ENCODE measurements at places on chromosomes 3 and 15. TPM values are rescaled to one million over a fixed set of nuclear protein-coding genes. Genes with fewer than 3 reads are reported as not detected.

Gene PEX5L
- polyA plus RNA-seq = not detected

Gene TGM5
- polyA plus RNA-seq = not detected

Gene GPR160
- 0.35 TPM for polyA plus RNA-seq

- H3K4me3 ChIP-seq = no peak overlapping the region
- DNase-seq = no peak
- no peaks in the 10 kb centered on the region for H3K27me3 ChIP-seq
- no peak overlapping the region for H3K27ac ChIP-seq
- no peaks in the 10 kb centered on the region for H3K36me3 ChIP-seq
- no peaks in the 10 kb centered on the region for H3K4me1 ChIP-seq
Observed at GRCh38 chr3:96209699-96210098, 604.7 kb upstream of the EPHA6 start.

- H3K27me3 ChIP-seq = no peaks in the 10 kb centered on the region
- no peaks in the 10 kb centered on the region for H3K36me3 ChIP-seq
- DNase-seq = no peak
- H3K27ac ChIP-seq = no peak overlapping the region
Observed at GRCh38 chr3:62817678-62818077, 57.5 kb downstream of the CADPS start.

DNA sequence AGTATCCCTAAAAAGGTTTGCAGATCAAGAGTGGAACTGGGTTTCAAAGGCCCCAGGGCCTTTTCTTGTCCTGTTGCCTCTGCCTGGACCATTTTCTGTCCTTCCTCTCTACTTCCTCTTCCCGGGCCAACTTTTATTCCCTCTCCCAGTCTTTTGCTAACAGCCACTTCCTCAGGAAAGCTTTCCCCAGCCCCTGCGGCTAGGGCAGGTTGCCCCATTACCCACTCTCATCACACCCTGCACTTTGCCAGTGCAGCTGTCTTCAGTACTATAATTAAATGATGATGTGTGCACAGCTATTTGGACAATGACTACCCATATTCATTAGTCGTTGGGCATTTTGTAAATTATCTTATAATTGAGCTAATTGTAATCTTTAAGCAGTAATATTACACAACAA, 150.5 kb upstream of the THBS1 start:
- no peaks in the 10 kb centered on the region for H3K27me3 ChIP-seq
- no peaks in the 10 kb centered on the region for H3K36me3 ChIP-seq
- peaks cover 57% of the 10 kb centered on the region for H3K4me1 ChIP-seq
- no peak overlapping the region for H3K4me3 ChIP-seq

GRCh38 chr3:159892171-159892795, 96.4 kb upstream of the IL12A start:
- no peak overlapping the region for H3K27ac ChIP-seq
- no peak overlapping the region for H3K4me3 ChIP-seq
- peaks cover 11% of the 10 kb centered on the region for H3K36me3 ChIP-seq
- DNase-seq = no peak

DNA sequence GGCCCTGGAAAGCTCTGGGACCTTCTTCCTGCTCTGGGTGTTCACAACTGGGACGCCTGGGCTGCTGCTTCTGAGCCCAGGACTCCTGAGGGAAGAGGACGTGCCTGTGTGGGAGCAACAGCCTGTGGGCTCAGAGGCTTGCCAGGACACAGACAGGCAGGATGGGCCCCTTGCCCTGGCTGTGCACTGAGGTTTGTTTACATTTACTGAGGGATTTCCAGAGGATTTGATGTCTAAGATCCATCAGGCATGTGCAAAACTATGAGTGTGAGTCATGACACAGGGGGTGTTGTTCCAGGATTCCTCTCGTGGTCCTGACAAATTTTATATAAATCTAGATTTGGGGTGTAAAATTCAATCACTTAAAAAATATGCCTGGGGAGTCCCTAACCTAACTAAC, 10.6 kb downstream of the CCR9 start:
- DNase-seq = no peak
- H3K4me1 ChIP-seq = no peaks in the 10 kb centered on the region
- no peak overlapping the region for H3K4me3 ChIP-seq
- peaks cover 6% of the 10 kb centered on the region for H3K27me3 ChIP-seq

DNA sequence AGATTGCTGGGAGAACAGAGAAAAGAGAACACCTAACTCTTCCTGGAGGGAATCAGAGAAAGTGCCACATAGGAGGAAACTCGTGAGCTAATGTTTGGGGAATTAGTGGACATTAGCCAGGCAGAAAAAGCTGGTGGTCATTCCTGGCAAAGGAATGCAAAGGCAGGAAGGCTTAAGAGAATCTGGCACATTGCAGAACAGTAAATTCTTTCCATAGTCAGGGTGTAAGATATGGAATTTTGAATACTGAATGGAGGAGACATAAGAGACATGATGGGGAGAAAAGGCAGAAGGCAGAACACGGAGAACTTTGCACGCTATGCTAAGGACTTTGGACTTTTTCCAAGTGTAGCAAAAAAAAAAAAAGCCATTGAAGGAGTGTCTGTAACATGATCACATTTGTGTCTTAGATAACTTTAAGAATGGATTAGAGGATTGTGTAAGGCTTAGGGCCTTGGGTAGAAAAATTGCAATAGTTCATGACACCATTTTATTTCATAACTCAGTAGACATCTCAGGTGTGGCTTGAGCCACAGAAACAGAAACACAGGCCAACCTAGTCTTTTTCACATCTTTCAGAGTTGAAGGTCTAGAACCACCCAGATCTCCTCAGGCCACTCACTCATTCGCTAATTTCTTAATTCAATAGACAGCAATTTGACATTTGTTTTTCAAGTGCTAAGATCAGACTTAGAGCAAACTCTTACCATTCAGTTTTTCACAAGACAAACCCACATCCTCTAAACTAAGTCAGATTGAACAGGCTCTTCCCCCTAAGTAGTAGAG, 31.2 kb upstream of the CCDC80 start:
- H3K27me3 ChIP-seq = no peaks in the 10 kb centered on the region
- DNase-seq = peak; percentile 64
- H3K4me3 ChIP-seq = no peak overlapping the region

Gene EXD1
- not detected for polyA plus RNA-seq

DNA sequence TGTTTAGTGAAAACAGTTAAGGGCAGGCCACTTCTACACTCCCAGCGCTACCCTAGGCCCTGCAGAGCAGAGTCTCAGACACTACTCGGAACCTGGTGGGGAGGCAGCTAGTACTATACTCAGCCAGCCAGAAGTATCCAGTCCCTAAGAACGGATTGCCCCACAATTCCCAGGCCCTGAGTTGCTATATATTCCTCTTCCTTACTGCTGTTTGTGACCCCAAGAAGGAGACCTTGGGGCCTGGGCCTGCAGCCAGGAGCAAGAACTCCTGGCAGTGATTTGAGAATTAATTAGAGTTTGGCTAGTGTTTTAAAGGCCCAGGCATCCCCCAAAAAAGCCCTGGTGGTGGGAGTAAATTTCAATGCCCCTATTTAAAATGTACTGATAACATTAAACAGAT, 87.7 kb downstream of the RBPMS2 start:
- no peaks in the 10 kb centered on the region for H3K4me1 ChIP-seq
- H3K27me3 ChIP-seq = no peaks in the 10 kb centered on the region
- H3K4me3 ChIP-seq = no peak overlapping the region

DNA sequence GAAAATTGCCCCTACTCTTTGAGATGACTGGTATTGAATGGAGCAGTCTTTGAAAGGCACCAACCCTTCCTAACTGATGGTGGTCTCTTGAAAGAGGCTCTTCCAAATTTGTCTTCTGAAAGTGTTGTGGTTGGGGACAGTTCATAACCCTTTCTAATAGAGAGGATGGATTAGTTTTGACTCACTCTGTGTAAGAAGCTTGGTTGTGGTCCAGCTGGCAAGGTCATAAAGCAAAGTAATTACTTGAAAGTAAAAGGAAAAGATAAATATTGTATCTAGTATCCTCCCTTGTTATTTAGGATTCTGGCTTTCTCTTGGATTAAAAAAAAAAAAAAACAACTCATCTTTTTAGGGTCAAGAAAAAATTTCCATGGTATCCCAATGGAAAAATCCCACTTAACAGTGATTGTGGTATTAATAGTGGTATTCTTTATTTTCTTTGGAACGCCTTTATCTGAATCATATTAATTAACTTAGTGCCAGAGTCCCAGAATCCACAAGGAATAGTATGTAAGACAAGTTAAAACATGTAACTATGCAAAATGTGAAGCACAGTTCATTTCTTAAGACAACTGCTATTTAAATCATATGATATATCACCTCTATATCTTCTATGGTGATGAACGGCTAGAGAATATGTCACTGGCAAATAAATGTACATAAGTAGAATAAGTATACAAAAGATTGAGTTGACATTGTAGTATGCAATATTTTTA, 469.3 kb upstream of the CDIN1 start:
- no peaks in the 10 kb centered on the region for H3K27me3 ChIP-seq
- H3K27ac ChIP-seq = no peak overlapping the region
- no peak overlapping the region for H3K4me3 ChIP-seq

Gene TMC3
- polyA plus RNA-seq = not detected

Gene SAMD7
- polyA plus RNA-seq = not detected

Gene PFN2
- 165 TPM for polyA plus RNA-seq

GRCh38 chr3:114035896-114036295, 20.4 kb downstream of the CCDC191 start:
- H3K4me1 ChIP-seq = peaks cover 3% of the 10 kb centered on the region
- no peak overlapping the region for H3K27ac ChIP-seq
- H3K27me3 ChIP-seq = no peaks in the 10 kb centered on the region
- H3K4me3 ChIP-seq = no peak overlapping the region

- no peaks in the 10 kb centered on the region for H3K36me3 ChIP-seq
- H3K4me1 ChIP-seq = peaks cover 7% of the 10 kb centered on the region
- no peaks in the 10 kb centered on the region for H3K27me3 ChIP-seq
- no peak for DNase-seq
Observed at GRCh38 chr3:50622881-50623280, 5.9 kb downstream of the MAPKAPK3 start.

Gene IGSF10
- polyA plus RNA-seq = not detected

DNA sequence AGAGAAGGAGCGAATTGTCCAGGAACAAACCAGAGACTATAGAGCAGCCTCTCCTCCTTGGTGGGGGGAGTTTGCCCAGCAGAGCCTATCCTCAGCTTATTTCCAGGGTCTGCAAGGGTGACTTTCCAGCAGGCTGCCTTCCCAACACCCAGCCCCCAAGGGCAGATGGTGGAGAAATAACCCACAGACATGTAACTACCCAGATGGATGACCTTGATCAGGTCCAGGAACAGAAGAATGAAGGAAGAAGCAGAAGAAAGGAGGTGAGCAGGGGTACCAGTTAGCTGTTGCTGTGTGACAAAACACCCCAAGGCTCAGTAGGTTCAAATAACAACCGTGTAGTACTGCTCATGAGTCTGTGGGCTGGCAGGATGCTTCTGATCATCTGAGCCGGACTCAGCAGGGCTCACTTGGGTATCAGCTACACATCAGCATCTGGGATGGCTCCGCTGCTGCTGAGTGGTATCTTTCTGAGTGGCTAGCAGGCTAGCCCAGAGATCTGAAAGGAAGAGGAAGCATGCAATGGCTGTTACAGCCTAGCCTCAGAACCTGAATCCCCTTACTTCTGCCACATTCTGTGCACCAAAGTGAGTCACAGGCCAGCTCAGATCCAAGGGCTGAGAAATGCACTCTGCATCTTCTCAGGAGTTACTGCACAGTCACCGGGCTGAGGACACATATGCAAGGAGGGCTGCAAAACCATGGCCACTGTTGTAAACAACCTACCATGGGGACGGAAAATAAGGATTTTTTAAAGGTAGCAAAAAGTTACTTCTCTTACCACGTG, 22.2 kb upstream of the TXNRD3 start:
- DNase-seq = no peak
- no peak overlapping the region for H3K27ac ChIP-seq
- no peaks in the 10 kb centered on the region for H3K36me3 ChIP-seq
- no peak overlapping the region for H3K4me3 ChIP-seq
- H3K27me3 ChIP-seq = peaks cover 32% of the 10 kb centered on the region

- no peaks in the 10 kb centered on the region for H3K36me3 ChIP-seq
- no peak overlapping the region for H3K4me3 ChIP-seq
- H3K27ac ChIP-seq = no peak overlapping the region
- no peaks in the 10 kb centered on the region for H3K4me1 ChIP-seq
- no peaks in the 10 kb centered on the region for H3K27me3 ChIP-seq
- DNase-seq = no peak
Observed at GRCh38 chr15:86481720-86482119, 402.0 kb downstream of the AGBL1 start.

DNA sequence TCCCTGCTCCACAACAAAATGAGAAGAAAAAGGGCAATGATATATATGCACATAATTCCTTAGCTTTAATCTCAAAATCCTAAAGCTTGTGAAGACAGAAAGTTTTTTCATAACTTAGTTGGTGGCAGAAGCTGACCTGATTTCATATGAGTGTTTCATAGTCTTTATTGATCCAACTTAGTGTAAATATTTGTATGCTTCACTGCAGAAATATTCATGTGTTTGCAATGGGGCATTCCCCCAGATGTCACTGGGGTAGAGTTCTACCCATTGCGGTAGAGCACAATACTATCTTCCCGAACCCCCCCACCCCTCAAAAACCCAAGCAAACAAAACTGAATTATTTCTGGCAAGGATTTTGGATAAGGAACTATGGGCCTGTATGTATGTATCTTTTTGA, 221.2 kb downstream of the THRB start:
- no peak overlapping the region for H3K4me3 ChIP-seq
- no peak for DNase-seq
- no peaks in the 10 kb centered on the region for H3K36me3 ChIP-seq
- no peak overlapping the region for H3K27ac ChIP-seq

DNA sequence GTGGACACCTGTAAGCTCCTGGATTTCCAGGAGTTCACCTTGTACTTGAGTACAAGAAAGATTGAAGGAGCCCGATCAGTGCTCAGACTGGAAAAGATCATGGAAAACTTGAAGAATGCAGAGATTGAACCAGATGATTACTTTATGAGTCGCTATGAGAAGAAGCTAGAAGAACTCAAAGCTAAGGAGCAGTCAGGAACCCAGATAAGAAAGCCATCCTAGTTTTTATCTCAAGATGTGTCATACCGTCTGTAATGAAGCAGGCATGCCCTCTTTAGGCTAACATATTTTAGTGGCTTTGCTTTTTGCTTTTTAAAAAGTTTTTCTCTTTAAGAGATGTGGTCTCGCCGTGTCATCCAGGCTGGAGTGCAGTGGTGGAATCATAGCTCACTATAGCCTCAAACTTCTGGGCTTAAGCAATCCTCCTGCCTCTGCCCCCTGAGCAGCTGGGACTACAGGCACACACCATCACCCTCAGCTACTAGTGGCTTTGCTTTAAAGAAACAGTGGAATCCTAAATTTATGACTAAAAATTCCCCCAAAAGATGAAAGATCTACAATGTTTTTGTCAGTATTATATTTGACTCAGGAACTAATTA, 28.1 kb downstream of the EXOG start:
- H3K27ac ChIP-seq = no peak overlapping the region
- peaks cover 4% of the 10 kb centered on the region for H3K4me1 ChIP-seq
- DNase-seq = no peak
- H3K27me3 ChIP-seq = no peaks in the 10 kb centered on the region
- peaks cover 5% of the 10 kb centered on the region for H3K36me3 ChIP-seq
- H3K4me3 ChIP-seq = no peak overlapping the region

GRCh38 chr3:181935915-181936314, 224.2 kb downstream of the SOX2 start:
- no peak overlapping the region for H3K4me3 ChIP-seq
- H3K4me1 ChIP-seq = no peaks in the 10 kb centered on the region
- H3K27ac ChIP-seq = no peak overlapping the region
- no peaks in the 10 kb centered on the region for H3K36me3 ChIP-seq
- no peaks in the 10 kb centered on the region for H3K27me3 ChIP-seq

Gene MAPK6
- polyA plus RNA-seq = 7.3 TPM

Gene GASK1A
- 0.04 TPM for polyA plus RNA-seq

- DNase-seq = no peak
- H3K36me3 ChIP-seq = no peaks in the 10 kb centered on the region
- no peaks in the 10 kb centered on the region for H3K4me1 ChIP-seq
- H3K27me3 ChIP-seq = peaks cover 20% of the 10 kb centered on the region
- no peak overlapping the region for H3K4me3 ChIP-seq
Observed at GRCh38 chr3:181724192-181724965, 12.7 kb downstream of the SOX2 start.
